Central memory CD8-positive, alpha-beta T cell (primary cell): ENCODE measurements at places on chromosomes 16 and 17.

GRCh38 chr16:49936791-49937190 lies 80.9 kb upstream of the ZNF423 start:
- no peak for DNase-seq
- no peaks in the 10 kb centered on the region for H3K4me1 ChIP-seq
- no peak overlapping the region for H3K27ac ChIP-seq
- no peak overlapping the region for H3K4me3 ChIP-seq

GRCh38 chr17:76868669-76869495 lies 678 bp downstream of the MGAT5B start:
- H3K4me1 ChIP-seq, result peaks cover 5% of the 10 kb centered on the region
- peaks cover 59% of the 10 kb centered on the region for H3K27me3 ChIP-seq
- no peaks in the 10 kb centered on the region for H3K36me3 ChIP-seq
- peak overlapping the region; percentile 20 for H3K4me3 ChIP-seq

DNA sequence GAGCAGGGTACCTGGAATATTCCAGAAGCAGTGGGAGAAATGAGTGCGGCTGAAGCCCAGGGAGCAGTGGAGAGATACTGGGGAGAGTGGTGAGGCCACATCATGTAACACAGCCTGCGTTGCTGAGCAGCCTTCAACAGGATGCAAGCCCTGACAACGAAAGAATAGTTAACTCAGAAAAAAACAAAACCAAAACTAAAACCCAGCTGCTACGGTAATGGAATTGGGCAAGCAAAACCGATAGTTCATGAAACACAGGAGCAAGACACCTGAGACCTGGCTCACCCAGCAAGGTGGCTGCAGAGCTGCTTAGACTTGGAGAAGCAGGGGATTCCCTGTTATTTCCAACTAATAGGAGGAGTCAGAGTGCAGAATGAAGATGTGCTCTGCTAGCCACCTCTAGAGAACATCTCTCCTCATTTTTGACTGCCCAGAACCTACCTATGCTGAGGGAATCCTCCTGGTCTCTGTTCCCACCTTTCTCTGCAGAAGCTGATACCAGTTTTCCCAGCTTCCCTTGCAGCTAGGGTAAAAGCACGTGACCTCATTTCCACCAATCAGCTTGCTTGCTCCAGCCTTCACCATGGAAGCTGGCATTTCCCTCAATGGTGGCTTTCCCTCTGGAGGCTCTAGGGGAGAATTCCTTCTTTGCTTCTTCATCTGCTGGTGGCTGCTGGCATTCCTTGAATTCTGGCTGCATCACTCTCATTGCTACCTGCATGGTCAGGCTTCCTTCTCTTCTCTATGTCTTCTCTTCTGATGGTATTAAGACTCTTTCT lies 59.4 kb upstream of the XYLT1 start:
- peak overlapping the region; percentile 73 for H3K27ac ChIP-seq
- H3K36me3 ChIP-seq, result no peaks in the 10 kb centered on the region
- peaks cover 3% of the 10 kb centered on the region for H3K27me3 ChIP-seq
- peak overlapping the region; percentile 80 for H3K4me3 ChIP-seq
- H3K4me1 ChIP-seq, result peaks cover 14% of the 10 kb centered on the region

- H3K27me3 ChIP-seq, result no peaks in the 10 kb centered on the region
- no peak overlapping the region for H3K4me3 ChIP-seq
- DNase-seq, result no peak
- peaks cover 6% of the 10 kb centered on the region for H3K4me1 ChIP-seq
- H3K36me3 ChIP-seq, result no peaks in the 10 kb centered on the region
Measured at GRCh38 chr17:32111141-32111771, 31.0 kb upstream of the RHOT1 start.

- no peak overlapping the region for H3K4me3 ChIP-seq
- no peaks in the 10 kb centered on the region for H3K4me1 ChIP-seq
- peaks cover 94% of the 10 kb centered on the region for H3K27me3 ChIP-seq
- peak; percentile 3 for DNase-seq
- H3K36me3 ChIP-seq, result peaks cover 3% of the 10 kb centered on the region
Measured at GRCh38 chr17:79633993-79634813, 23.4 kb upstream of the RBFOX3 start.

DNA sequence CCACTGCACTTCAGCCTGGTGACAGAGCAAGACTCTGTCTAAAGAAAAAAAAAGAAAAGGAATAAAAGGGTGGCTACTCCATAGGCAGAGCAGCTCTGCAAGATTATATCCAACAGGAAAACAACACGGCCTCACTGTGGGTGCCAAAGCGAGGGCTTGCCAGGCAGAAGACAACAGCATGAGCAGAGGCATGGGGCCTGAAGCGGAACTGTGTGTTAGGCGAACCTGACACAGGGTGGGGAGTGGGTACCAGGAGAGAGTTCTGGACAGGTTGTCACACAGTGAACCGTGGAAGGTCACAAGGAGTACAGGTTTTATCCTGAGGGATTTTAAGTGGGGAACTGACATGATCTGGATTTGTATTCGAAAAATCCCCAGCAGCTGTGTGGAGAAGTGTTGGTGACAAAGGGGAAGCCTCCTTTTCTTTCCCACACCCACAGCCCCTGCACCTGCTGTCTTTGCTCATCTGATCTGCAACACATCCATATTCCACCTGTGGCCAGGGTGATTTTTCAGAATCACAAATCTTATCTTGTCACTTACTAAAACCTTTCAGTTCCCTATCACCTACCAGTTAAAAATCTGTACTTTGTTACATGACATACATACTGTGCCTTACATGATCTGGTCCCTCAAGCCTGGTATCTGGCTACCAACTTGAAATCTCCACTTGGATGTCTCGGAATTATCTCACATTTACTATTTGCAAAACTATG lies 23.2 kb upstream of the ARHGAP17 start:
- no peaks in the 10 kb centered on the region for H3K27me3 ChIP-seq
- no peak overlapping the region for H3K4me3 ChIP-seq
- H3K4me1 ChIP-seq, result peaks cover 14% of the 10 kb centered on the region
- H3K36me3 ChIP-seq, result peaks cover 1% of the 10 kb centered on the region

- no peak overlapping the region for H3K27ac ChIP-seq
- DNase-seq, result no peak
- no peaks in the 10 kb centered on the region for H3K36me3 ChIP-seq
- no peak overlapping the region for H3K4me3 ChIP-seq
- H3K4me1 ChIP-seq, result no peaks in the 10 kb centered on the region
Measured at GRCh38 chr17:21089933-21090901, 36.5 kb upstream of the DHRS7B start.

DNA sequence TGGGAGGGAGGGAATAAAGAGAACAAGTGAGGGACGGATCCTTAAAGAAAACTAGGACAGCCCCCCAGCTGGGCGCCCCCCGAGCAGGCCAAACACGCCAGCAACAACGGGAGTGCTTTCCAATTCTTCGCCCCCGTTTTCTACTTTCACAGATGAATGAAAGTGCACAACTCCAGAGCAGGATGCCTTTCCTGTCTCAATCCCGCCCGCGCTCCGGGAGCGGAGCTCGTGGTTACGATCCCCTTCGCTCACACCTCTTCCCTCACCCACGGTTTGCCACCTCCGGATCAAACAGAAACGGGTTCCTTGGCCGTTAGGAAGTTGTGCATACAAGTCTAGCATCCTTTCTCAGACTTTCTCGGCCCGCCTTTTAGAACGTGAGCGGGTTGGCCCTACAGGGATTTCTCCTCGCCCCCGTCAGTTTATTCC lies 680 bp downstream of the SKA2 start:
- H3K36me3 ChIP-seq, result peaks cover 4% of the 10 kb centered on the region
- no peak overlapping the region for H3K4me3 ChIP-seq
- no peaks in the 10 kb centered on the region for H3K27me3 ChIP-seq
- peaks cover 56% of the 10 kb centered on the region for H3K4me1 ChIP-seq

- H3K27ac ChIP-seq, result peak overlapping the region; percentile 93
- H3K27me3 ChIP-seq, result no peaks in the 10 kb centered on the region
- peaks cover 17% of the 10 kb centered on the region for H3K36me3 ChIP-seq
- no peak for DNase-seq
- H3K4me3 ChIP-seq, result peak overlapping the region; percentile 98
Measured at GRCh38 chr17:47325176-47325575, 1.4 kb downstream of the EFCAB13 start.

DNA sequence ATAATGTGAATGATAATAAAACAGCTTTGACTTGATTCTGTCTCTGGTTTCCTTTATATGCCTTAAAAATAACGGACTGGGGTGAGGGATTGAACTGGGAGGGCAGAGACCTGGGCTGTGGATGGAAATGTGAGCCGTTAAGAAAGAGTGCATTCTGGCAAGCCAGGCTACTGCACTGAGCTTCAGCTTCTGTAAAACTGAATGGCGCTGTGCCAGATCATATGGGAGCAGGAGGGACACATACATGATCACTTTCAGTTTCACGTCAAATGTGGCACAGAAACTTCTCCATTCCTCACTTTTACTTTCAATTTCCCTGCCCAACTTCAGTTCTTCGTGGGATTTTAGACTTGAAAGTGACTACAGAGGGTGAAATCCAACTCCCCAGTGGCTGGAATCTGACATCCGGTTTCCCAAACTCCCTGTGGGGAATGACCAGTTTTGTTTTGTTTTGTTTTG lies 1.1 kb downstream of the MT2A start:
- H3K27me3 ChIP-seq, result no peaks in the 10 kb centered on the region
- peak overlapping the region; percentile 98 for H3K4me3 ChIP-seq
- peaks cover 51% of the 10 kb centered on the region for H3K4me1 ChIP-seq
- H3K36me3 ChIP-seq, result peaks cover 5% of the 10 kb centered on the region

GRCh38 chr17:2841606-2842005 lies 45.4 kb downstream of the RAP1GAP2 start:
- no peak for DNase-seq
- no peak overlapping the region for H3K4me3 ChIP-seq
- no peak overlapping the region for H3K27ac ChIP-seq
- H3K36me3 ChIP-seq, result peaks cover 21% of the 10 kb centered on the region
- no peaks in the 10 kb centered on the region for H3K27me3 ChIP-seq

GRCh38 chr17:78230996-78231935 lies at the start of gene TMEM235:
TMEM235 (plus strand) TSS chr17:78231631; CDS start chr17:78232024, 393 bp downstream.
- peaks cover 33% of the 10 kb centered on the region for H3K27me3 ChIP-seq
- DNase-seq, result no peak
- no peak within 1 kb of the TSS for H3K4me3 ChIP-seq

GRCh38 chr16:17154981-17155380 lies 315.8 kb downstream of the XYLT1 start:
- H3K36me3 ChIP-seq, result peaks cover 8% of the 10 kb centered on the region
- no peak for DNase-seq
- no peak overlapping the region for H3K27ac ChIP-seq
- H3K27me3 ChIP-seq, result no peaks in the 10 kb centered on the region
- H3K4me1 ChIP-seq, result peaks cover 5% of the 10 kb centered on the region

GRCh38 chr16:20291208-20292206 lies 35.8 kb downstream of the GP2 start:
- no peak overlapping the region for H3K27ac ChIP-seq
- H3K4me3 ChIP-seq, result no peak overlapping the region
- H3K36me3 ChIP-seq, result peaks cover 2% of the 10 kb centered on the region
- DNase-seq, result no peak
- H3K27me3 ChIP-seq, result peaks cover 11% of the 10 kb centered on the region

- peaks cover 13% of the 10 kb centered on the region for H3K27me3 ChIP-seq
- no peaks in the 10 kb centered on the region for H3K4me1 ChIP-seq
- no peak overlapping the region for H3K27ac ChIP-seq
- peaks cover 2% of the 10 kb centered on the region for H3K36me3 ChIP-seq
- H3K4me3 ChIP-seq, result no peak overlapping the region
Measured at GRCh38 chr16:54241525-54241924, 45.1 kb downstream of the IRX3 start.

DNA sequence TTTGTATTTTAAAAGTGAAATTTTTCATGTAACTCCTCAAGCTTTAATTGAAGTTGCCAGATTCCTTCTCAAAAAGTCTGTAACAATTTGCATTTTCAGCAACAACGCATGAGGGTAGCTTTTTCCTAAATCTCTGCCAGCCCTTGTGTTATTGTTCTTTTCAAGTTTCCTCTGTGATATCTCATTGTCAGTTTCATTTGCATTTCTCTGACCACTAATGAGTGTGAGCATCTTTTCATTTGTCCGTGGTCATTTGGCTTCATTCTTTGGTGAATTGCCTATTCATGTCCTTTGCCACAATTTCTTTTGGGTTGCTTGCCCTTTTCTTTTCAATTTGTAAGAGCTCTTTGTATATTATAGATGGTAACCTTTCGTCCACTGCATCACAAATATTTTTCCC lies 68.0 kb upstream of the NKD1 start:
- no peak for DNase-seq
- H3K27me3 ChIP-seq, result peaks cover 67% of the 10 kb centered on the region
- H3K4me3 ChIP-seq, result no peak overlapping the region
- H3K36me3 ChIP-seq, result no peaks in the 10 kb centered on the region
- no peaks in the 10 kb centered on the region for H3K4me1 ChIP-seq
- no peak overlapping the region for H3K27ac ChIP-seq

DNA sequence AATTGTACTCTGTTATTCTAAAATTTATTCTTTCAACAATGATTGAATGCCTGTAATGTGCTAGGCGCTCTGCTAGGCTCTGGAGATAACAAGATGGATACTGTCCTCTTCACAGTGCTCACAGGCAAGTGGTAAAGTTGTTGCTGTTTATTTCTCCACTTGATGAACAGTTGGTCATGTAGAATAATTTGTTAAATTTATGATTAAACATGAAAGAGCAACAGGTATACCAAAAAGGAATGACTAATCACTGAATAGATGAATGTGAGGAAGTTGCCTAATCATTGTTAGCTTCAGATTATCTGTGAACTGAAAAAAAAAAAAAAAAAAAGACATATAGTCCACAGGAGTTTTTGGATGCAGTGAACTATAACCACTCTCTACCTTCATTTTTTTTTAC lies 62.3 kb downstream of the NFATC3 start:
- H3K27ac ChIP-seq, result peak overlapping the region; percentile 68
- DNase-seq, result no peak
- no peak overlapping the region for H3K4me3 ChIP-seq
- H3K36me3 ChIP-seq, result peaks cover 41% of the 10 kb centered on the region
- peaks cover 50% of the 10 kb centered on the region for H3K4me1 ChIP-seq
- H3K27me3 ChIP-seq, result no peaks in the 10 kb centered on the region

DNA sequence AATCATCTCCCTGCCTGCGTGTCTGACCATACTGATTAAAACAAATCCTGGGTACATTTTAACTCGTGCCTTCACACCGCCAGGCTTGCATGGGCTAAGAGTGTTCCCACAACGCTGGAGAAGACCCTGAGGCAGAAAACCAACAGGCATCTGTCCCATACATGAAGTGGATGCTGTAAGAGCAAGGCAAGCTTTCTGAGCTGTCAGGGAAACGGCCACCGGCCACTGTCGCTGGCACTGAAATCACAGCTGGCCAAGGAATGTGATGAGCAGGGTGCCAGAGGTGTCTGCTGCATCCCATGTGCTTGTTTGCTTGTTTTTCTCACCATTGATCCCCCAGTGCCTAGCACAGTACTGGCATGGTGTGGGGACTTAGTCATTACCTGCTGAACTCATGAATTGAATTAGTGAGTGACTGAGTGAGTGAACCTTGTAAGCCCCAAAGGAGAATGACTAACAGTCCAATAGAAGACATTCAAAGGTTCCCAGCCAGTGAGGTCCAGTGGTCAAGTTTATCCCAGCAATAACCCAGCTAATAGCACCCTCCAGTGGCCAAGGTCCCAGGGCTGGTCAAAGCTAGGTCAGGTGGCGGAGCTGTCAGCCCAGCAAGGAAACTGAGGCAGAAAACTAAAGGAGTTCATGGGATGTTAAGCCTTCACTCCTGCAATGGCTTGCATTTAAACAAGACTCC lies 92.7 kb upstream of the CDH5 start:
- H3K27me3 ChIP-seq, result peaks cover 76% of the 10 kb centered on the region
- no peak overlapping the region for H3K27ac ChIP-seq
- H3K4me1 ChIP-seq, result peaks cover 18% of the 10 kb centered on the region
- no peak for DNase-seq
